Progenitor cell of endocrine pancreas (in vitro differentiated cells): ENCODE measurements at places on chromosomes 2 and 18. TPM values are rescaled to one million over a fixed set of nuclear protein-coding genes. Genes with fewer than 3 reads are reported as not detected.

DNA sequence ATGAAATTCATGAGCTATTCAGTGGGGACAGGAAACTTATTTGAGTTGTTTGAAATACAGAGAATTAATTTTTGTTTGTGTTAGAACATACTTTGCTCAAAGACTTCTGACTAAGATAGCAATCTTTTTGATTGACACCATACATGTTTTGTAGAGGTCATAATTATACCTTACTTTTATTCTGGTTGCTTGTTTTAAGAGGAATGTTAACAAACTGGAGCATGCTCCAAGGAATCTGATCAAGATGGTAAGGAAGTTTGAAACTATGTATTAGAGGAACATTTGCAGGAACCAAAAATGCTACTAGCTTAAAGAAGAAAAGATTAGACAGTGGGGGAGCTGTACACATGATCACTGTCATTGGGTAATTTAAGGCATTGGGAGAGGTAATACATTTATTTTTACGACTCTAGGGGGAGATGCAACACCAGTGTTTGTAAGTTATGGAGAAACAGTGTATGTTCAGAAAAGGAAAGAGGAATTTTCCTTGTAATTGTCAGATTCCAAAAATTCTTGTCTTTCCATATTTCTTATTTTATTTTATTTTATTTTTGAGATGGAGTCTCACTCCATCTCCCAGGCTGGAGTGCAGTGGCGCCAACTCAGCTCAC is 8.0 kb downstream of the AGFG1 start:
- no peak for DNase-seq

GRCh38 chr18:13549880-13550232 is 176.5 kb downstream of the FAM210A start:
- DNase-seq: no peak

DNA sequence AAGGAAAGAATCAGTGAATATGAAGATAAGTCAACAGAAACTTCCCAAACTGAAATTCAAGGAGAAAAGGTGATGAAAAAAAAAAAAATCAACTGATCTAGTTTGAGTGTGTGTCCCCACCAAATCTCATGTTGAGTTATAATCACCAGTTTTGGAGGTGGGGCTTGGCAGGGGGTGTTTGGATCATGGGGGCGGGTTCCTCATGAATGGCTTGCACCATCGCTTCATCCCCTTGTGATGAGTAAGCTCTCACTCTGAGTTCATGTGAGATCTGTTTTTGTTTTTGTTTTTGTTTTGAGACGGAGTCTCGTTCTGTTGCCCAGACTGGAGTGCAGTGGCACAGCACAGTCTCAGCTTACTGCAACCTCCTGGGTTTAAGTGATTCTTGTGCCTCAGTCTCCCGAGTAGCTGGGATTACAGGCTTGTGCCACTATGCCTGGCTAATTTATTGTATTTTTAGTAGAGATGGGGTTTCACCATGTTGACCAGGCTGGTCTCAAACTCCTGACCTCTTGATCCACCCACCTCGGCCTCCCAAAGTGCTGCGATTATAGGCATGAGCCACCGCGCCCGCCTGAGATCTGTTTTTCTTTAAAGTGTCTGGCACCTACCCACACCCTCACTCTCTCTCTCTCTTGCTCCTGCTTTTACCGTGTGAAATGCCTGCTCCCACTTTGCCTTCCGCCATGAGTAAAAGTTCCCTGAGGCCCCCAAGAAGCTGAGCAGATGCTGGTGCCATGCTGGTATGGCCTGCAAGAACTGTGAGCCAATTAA is 4.0 kb upstream of the SLC66A2 start:
- DNase-seq: no peak

- no peak for DNase-seq
Measured at GRCh38 chr2:127196998-127197397, 23.1 kb downstream of the CYP27C1 start.

DNA sequence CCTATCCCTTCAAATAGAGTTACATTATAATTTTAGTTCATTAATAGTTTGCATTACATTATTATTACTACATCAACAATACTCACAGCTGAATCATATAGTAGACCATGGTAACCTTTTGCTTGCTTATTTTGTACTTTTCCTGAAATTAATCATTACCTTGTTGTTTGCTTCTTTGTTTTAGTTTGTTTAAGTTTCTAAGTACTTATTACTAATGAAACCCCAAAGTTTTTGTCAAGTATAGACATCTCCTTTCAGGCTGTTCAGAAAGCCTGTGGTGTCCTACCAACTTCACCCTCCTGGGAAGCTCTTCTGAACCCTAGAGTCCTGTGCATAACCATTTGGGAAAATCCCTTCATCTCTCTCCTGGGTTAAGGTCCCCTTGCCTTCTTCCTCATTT is 43.5 kb upstream of the LAPTM4A start:
- DNase-seq: no peak

DNA sequence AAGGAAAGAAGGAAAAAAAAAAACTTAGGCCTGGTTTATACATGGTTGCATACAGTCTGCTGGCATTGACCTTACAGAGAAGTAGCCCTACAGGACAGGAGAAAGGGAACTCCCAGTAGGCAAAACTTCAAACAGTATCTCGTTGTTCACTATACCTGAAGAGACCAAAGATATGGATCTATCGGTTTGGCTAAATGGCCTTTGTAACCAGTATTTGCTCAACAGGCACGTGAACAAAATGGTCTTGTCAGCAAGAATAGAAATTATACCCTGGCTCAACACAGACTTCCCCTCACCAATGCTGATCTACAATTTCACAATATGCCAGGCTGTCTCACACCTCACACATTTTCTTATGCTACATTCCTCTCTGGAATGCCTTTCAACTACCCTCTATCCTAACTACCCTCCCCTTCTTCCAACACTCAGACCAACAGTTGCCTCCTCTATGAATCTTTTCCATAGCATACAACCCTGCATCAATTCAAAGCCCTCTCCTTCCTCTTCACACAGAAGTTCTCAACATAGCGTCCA is 13.7 kb downstream of the HYCC2 start:
- no peak for DNase-seq

DNA sequence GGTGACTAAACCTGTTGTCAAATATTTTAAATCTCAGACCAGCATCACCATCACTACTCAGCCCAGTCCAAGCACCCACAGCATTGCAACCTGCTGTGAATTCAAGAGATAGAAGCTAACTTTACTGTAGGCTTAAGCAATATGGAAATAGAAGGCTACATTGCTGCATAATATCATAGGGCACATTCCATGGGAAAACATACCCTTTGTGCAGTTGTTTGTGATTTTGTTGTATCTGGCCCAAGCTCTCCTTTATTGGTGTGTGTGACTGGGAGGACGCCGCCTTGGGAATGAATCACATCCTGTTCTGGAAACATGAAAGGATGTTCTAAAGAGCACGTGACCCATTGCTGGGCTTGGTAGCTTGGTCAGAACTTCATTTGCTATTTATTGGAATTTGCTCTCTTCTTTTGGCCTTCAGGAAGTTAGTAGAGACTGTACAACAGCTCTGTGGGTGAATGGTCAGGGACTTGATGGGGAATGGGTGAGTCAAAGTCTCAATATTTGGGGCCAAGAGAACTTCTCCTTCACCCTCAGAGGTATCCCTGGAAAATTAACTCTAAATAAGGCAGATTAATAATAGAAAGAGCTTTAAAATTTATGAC is 106.8 kb upstream of the SERPINE2 start:
- no peak for DNase-seq

GRCh38 chr18:69697689-69698088 is 250.0 kb downstream of the CD226 start:
- DNase-seq: no peak

DNA sequence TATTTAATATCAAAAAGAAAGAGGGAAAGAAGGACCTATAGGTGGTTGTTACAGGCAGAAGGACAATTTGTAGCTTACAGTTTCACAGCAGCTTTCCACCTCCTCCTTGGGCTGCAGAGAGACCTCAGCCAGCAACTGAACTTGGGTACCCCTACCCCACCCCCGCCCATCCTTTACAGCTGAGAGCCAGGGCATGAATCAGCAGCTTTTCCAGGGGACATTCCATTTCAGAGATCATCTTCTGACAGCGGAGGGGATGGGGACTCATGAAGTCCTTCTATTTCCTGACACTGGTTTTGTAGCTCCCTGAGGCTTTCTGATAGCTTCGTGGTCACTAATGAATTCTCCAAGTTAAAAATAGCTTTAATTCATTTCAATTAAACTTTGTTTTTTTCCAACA is 96.4 kb downstream of the ITGB1BP1 start:
- no peak for DNase-seq

- no peak for DNase-seq
Measured at GRCh38 chr2:153495725-153496124, 17.2 kb upstream of the RPRM start.

GRCh38 chr2:205115511-205115910 is 566.8 kb upstream of the NRP2 start:
- DNase-seq: no peak

- no peak for DNase-seq
Measured at GRCh38 chr2:188787658-188788240, 186.4 kb upstream of the COL3A1 start.

- DNase-seq: no peak
Measured at GRCh38 chr2:163351966-163352365, 383.8 kb downstream of the FIGN start.

GRCh38 chr2:195594248-195594647 is 62.8 kb upstream of the SLC39A10 start:
- no peak for DNase-seq

DNA sequence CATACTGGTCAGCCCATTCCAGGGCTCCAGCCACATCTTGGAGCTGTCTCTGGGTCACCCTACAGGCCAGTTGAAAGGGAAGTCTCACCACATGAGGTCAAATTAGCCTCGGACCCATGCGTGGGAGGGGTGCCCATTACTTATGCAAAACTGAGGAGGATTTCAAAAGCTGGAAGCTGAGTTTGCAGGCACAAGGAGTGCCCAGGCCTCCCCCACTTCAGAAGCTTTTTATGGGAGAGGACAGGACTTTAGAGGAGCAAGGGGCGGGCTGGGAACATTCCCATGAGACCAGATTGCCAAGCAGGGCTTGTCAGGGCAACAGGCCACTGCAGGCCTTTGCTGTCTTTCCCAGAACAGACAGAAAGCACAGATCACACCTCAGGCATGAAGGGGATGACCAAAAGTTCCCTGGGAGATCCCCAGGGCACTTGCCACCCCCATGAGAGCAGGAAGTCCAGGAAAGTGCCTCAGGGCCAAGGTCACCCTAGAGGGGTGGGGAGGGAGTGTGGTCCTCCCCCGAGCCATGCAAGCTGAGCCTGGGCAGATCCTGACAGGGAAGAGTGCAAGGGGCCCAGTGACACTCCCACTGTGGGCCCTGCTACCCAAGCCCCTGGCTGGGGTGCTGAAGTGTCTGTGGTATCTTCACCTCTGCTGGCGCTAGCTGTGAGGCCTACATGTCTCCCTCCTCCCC is 267.7 kb downstream of the BCL11A start:
- DNase-seq: no peak

GRCh38 chr2:190532581-190532980 is 1.9 kb downstream of the NEMP2 start:
- no peak for DNase-seq

DNA sequence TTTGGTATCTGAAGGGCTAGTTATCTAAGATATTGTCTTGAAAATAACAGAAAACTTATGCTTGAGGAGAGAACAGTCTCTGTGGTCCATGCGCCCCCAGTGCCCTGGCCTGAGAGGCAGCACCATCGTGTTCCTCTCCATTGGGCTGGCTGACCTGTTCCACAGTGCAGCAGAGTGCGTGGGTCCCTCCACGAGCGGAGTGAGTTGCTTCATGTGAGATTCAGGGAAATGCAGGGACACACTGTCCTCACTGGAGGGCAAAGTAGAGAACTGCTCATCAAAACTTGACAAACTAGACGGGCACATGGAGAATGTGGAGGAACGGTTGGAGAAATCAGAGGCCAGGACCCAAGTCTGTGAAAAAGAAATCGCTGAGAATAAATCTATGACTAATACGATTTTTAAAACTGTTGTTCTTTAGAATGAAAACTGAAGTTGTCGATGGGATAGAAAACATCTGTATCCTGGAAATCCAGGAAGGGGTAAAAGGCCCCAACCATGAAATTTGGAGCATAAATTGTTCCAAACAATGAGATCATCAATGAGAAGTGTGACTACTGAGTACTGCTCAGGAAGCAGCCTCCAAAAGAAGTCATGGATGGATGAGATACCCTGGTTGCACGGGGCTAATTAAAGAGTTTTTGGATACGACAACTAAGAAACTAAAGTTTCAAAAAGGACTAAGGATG is 58.1 kb downstream of the REV1 start:
- no peak for DNase-seq

Gene ACVR1
- total RNA-seq: 23.7 and 24.3 TPM in 2 replicates

Gene UGT1A10
- not detected in 2 replicates for total RNA-seq

Gene PTGR3
- 35.2 and 36.8 TPM in 2 replicates for total RNA-seq

Gene AKAIN1
- not detected in 2 replicates for total RNA-seq

Gene TSN
- total RNA-seq: 86.3 and 91.7 TPM in 2 replicates

Gene RGPD3
- total RNA-seq: 0.07 and 0.38 TPM in 2 replicates

Gene BCL11A
- total RNA-seq: 46.2 and 47.9 TPM in 2 replicates

Gene C2orf15
- total RNA-seq: 16.0 and 19.6 TPM in 2 replicates

Gene INHBB
- total RNA-seq: 0.16 TPM in 1 of 2 replicates, not detected in the other

Gene IL1RN
- total RNA-seq: not detected in 2 replicates

Gene CYTIP
- 0.14 and 0.27 TPM in 2 replicates for total RNA-seq

Gene NEU4
- 1.3 and 1.4 TPM in 2 replicates for total RNA-seq

Gene SNTG2
- 0.50 and 0.62 TPM in 2 replicates for total RNA-seq
